Occipital lobe (tissue), 3 donors: ENCODE measurements at places on chromosomes 12 and 14.

- DNase-seq: no peak
Observed at GRCh38 chr12:1339618-1340319, 254.6 kb downstream of the FBXL14 start.

DNA sequence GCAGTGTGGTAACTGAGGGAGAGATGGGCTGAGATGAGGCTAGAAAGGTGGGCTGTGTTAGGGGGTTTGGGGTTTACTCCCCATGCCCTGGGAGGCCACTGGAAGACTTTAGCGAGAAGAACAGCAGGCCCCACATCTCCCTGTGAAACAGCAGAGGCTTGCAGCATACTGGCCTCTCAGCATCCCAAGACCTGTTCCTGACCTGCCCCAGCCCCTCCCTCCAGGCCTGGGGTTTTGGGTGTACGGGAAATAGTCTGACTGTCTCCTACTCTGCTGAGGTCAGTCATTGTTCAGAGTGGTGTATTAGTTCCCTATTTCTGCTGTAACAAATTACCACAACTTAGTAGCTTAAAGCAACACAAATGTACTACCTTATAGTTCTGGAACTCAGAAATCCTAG, 103.5 kb upstream of the HIF1A start:
- no peak for DNase-seq

DNA sequence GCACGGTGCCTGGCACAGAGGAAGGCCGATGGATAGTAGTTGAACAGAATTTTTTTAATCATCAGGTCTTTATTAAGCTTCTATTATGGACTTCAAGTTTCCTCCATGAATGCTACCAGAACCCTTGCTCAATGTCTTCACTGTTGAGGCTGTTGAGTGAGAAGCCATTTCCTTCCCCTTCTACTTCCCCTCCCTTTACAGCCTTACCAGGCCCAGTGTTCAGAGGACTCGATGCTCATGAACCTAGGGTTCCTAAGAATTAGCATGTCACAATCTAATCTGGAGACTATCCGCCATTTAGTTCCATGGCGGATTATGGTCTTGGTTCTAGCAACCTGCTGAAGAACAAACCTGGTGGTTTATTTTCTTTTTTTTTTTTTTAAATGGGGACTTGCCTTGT, 17.7 kb downstream of the ETV6 start:
- DNase-seq: no peak

DNA sequence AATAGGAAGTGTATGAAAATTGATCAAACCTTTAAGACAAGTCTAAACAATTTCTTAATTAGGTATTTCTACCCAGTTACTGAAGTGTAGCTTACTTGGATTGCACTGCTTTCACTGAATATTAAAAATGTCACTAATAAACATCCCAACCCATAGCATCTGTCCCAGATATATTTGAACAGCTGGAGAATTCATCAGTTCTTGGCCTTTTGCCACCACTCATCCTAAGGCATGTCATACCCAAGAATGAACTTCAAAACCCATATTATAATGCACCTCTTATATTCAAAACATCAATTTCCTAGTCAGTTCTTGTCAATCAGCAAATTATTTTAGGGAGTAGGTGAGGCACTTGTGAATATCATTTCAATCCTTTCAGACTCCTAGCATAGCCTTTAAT, 392.3 kb downstream of the PAWR start:
- DNase-seq: no peak

DNA sequence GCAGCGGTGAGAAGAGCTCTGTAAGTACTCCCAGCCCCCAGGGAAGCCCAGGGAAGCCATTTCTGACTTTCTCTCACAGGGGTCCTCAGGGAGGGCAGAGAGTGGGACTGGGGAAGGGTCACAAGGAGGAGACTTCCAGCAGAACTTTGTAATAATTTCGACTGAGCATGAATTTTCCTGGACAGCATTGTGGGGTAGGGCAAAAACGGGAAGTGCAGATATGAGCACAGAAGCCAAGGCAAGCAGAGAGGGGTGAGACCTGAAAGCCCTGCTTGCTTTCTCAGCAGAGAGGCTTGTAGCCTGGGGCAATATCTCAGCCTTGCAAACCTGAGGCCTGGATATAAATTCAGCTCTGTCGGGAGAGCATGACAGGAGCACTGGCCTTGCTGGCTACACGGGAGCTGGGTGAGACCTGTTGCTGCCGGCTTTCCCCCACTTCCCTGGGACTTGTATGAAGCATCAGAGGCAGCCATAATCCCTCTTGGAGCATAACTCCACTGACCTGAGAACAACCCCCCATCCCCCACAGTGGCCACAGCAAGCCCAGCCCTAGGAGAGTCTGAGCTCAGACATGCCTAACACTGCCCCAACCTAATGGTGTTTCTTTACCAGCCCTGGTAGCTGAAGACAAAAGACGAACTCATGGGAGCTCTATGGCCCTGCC, 9.8 kb upstream of the IQSEC3 start:
- no peak for DNase-seq

DNA sequence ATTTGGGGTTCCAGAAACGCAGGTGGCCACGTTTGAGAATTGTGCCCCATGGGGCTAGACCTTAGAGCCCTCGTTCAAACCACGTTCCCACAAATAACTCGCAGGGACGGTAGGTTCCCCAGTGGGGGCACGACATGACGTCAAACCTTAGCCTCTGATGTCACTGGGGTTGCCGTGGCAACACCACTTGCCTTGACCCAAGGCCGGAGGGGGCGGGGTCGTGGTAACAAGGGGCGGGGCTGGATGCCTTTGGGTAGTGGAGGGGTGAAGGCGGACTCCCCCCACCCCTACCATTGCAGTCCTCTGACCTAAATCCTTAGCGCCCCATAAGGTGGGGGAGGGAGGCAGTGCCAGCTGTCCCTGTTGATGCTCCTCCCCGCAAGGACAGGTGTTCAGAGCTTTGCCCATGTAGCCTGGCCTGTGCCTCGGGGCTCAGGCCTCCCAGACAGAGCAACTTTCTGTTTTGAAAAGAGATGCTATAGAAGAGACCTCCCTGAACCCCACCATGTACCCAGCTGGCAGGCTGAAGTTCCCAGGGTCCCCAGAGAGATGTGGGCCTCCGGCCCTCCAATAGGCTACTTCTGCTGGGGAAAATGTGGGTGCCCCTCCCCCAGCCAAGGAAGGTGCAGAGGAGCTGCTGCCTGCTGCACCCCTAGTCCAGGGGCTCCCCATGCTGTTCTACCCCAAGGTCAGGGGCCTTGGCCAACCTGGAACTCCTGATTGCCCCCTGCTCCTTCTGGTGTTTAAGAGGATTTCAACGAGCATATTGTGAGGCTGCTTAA, 1.9 kb downstream of the FAM222A start:
- DNase-seq: no peak

- no peak for DNase-seq
Observed at GRCh38 chr14:74863274-74863673, 12.7 kb downstream of the PROX2 start.
